CD4-positive, alpha-beta T cell treated with Interleukin-6 at 100 ng/mL for 8 hours (primary cell): ENCODE measurements at places on chromosomes 2 and 18.

DNA sequence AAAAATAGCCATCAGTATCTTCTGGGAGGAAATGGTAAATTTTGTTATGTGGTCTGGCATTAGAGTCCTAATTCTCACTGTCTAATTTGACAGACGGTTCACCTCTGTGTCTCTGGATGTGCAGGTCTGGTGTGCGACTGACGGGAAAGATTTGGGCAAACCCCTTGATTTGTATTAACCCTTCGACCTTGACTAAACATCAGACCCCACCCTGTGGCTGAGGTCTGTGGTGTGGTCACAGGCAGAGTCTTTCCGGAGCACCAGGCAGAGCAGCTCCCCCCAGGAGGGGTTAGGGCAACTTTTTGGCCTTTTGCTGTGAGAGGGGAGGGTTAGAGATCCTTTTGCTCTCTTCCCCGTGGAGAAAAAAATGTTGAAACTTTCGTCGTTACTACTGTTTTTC lies 6.4 kb downstream of the TWIST2 start:
- DNase-seq = no peak

DNA sequence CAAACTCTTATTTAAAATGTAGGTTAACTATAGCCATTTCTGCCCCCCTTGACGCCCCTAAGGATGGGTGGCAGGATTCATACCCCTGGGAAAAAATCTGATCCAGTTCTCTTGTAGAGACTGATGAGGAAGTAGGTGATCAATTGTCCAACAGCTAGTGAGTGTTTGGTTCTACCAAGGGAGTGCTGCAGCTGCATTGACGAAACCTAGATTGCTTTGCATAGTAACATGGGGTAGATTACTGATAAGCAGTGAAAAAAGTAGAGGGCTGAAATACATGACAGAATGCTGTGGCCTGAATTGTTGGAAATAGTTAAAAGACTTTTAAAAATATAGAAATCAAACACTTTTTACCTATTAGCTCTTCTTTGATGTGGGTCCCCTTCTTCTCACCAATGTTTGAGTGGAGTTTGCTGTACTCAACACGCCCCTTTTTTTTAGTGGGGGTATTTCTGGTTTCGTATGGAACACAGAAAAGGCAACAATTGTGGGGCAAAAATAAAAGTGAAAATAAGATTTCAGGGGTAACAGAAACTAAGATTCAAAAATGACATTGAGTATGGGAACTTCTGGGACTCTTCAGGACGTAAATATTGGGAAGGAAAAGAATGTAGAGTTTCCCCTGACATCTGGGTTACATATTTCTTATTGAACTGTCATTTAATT lies 66.2 kb downstream of the MAIP1 start:
- no peak for DNase-seq

GRCh38 chr2:212426637-212427412 lies 111.8 kb downstream of the ERBB4 start:
- DNase-seq = no peak

- peak; percentile 22 for DNase-seq
Observed at GRCh38 chr2:130336877-130337734, 5.6 kb upstream of the IMP4 start.

- DNase-seq = no peak
Observed at GRCh38 chr18:58937887-58938267, 73.2 kb downstream of the ZNF532 start.

- no peak for DNase-seq
Observed at GRCh38 chr2:9081750-9082149, 78.3 kb upstream of the MBOAT2 start.

DNA sequence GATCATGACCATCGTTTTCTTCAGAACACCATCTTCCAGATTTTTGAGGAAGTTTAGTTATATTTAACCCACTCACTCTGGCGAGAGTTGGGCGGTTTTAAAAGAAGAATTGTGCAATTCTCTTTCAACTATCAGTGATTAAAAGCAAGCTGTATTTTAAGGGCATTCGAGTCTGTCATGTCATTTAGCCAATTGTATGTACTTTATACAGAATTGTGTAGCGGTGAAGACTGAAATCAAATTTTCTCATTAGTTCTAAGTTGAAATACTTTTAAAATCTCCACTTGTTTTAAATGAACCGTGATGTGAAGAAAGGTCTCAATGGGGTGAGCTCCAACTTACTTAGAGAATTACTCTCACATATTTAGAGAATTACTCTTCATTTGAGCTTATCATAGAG lies 214.6 kb upstream of the DTNA start:
- DNase-seq = no peak

- DNase-seq = no peak
Observed at GRCh38 chr18:67266246-67267237, 250.0 kb downstream of the DSEL start.
